ENCODE measurements at places on chromosomes 3 and 15. TPM values are rescaled to one million over a fixed set of nuclear protein-coding genes. Genes with fewer than 3 reads are reported as not detected.
A peak's percentile ranks its signal among the peaks of the same experiment; 100 is the strongest.

DNA sequence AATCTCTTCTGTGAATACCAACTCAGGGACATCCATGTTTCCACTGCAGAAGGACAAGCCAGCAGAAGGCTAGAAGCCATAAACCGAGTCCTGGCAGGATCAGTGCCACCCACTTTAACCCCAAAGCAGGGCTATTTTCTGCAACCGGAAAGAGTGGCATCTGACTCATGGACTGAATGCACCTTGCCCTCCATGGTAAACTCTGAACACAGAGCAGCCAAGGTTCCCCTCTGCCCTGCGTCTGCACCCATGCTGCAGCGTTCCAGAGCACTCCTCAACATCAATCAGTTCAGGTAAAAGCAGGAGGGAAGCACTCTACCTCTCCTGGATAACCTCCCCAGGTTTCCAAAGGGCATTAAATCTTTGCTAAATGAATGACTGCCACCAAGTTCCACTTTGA, 801 bp upstream of the NGRN start:
- no peak for DNase-seq

GRCh38 chr3:39291903-39292329, 12.1 kb upstream of the CX3CR1 start:
- peak; percentile 65 for DNase-seq

GRCh38 chr3:150447631-150448465, 39.8 kb downstream of the TSC22D2 start:
- no peak for DNase-seq

GRCh38 chr15:67701669-67702068, 123.6 kb upstream of the SKOR1 start:
- DNase-seq = no peak

The LSMEM2 gene
- polyA plus RNA-seq = 1.0 TPM

DNA sequence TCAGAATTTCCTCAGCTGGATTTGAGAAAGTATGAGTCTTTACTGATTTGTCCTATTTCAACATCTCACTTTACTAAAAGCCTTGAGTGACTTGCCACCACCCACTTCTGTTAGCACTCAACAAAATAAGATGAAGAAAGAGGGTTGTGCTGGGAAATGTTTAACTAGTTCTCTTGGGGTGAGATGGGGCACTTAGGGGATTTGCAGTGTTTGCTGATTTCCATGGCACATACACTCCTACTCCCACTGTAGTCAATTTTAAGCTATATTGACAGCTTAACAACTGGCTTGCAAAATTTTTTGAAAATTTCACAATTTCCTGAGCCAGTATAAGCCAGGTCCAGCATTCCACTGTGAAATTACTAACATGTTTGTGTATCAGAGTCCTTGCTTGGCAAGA, 463.1 kb upstream of the ARHGEF26 start:
- no peak for DNase-seq

The OR5K3 gene
- not detected for polyA plus RNA-seq

DNA sequence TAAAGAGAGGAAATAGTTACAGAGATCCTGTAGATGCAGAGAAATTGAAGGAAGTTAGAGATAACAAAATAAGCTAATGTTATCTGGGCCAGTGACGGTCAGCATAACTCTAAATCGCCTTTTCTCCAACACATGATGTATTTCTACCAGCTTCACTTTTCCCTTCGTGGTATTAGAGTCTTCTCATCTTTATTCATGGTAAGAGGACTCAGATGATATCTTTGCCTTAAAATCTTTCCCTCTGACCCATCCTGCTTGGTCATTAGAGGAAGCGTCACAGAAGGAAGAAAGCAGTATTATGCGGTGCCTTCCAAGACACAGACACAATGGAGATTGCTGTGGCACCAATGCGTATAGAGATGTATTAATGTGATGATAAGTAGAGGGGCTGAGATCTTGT, 320.7 kb upstream of the GOLIM4 start:
- no peak for DNase-seq

The TMEM89 gene
- polyA plus RNA-seq = not detected
